ENCODE measurements at places on chromosomes 12 and 14. TPM values are rescaled to one million over a fixed set of nuclear protein-coding genes. Genes with fewer than 3 reads are reported as not detected.
A peak's percentile ranks its signal among the peaks of the same experiment; 100 is the strongest.

DNA sequence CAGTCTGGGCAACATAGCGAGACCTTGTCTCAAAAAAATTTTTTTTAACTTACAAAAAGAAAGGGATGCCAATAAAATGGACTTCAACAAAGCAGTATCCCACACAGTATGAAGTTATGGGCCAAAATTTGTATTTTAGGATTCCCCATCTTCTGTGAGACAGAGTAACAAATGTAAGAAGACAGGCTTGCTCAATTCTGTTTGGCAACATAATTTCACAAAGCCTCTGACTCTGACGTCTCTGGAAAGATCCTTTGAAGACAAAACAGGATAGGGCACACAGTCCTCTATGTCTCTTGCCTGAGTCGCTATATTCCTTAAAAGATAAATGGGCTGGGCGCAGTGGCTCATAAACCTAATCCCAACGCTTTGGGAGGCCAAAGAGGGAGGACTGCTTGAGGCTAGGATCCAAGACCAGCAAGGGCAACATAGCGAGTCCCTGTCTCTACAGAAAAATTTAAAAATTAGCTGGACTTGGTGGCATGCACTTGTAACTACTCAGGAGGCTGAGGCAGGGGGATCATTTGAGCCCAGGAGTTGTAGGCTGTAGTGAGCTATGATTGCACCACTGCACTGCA is 1.1 kb upstream of the HOMEZ start:
- H3K27ac ChIP-seq = peak overlapping the region; percentile 7
- H3K36me3 ChIP-seq = no peaks in the 10 kb centered on the region
- H3K4me1 ChIP-seq = peaks cover 22% of the 10 kb centered on the region
- H3K4me3 ChIP-seq = peak overlapping the region; percentile 94
- no peaks in the 10 kb centered on the region for H3K27me3 ChIP-seq

DNA sequence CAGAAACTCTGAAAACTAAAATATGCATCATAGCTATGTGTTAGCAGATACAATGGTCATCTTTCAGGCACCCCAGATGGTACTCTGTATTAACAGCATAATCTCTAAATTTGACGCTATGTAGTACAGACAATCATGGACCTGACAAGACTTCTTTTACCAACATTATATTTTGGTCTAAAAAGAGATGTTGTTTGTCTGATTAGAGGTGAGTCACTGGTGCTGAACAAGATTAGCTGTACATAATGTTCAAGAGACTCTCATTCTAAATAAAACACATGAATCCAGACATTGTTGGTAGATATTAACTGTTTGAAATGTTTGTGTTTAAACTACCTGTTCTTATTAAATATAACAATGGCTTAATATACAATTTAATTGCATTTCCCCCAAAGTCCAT is 146.4 kb upstream of the LMNTD1 start:
- no peaks in the 10 kb centered on the region for H3K36me3 ChIP-seq
- H3K4me1 ChIP-seq = no peaks in the 10 kb centered on the region
- no peak overlapping the region for H3K27ac ChIP-seq
- H3K27me3 ChIP-seq = no peaks in the 10 kb centered on the region

DNA sequence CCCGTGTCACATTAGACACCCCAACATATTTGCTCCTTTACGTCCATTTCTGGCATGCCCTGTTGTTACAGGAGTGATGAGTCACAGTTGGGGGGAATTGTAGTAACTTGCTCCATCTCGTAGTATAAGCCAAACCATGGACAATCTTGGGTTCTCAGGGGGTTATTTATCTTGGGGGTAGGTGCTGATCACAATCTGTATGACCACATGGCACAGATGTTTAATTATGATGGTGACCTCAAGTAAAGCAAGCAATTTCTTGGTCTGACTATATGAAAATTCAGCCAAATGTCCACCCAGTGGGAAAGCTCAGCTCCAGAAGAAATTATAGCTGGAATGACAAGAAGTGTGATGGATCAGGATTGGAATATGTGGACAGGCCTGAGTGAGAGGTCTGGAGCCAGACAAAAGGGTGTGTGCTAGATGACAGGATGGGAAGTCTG is 32.1 kb upstream of the STON2 start:
- peaks cover 91% of the 10 kb centered on the region for H3K27me3 ChIP-seq
- H3K4me1 ChIP-seq = peaks cover 10% of the 10 kb centered on the region
- no peaks in the 10 kb centered on the region for H3K36me3 ChIP-seq
- H3K27ac ChIP-seq = no peak overlapping the region

GRCh38 chr12:57342207-57342691 is 88.6 kb downstream of the R3HDM2 start:
- no peaks in the 10 kb centered on the region for H3K36me3 ChIP-seq
- DNase-seq = peak; percentile 49
- H3K27ac ChIP-seq = no peak overlapping the region
- H3K27me3 ChIP-seq = no peaks in the 10 kb centered on the region
- no peak overlapping the region for H3K4me3 ChIP-seq

DNA sequence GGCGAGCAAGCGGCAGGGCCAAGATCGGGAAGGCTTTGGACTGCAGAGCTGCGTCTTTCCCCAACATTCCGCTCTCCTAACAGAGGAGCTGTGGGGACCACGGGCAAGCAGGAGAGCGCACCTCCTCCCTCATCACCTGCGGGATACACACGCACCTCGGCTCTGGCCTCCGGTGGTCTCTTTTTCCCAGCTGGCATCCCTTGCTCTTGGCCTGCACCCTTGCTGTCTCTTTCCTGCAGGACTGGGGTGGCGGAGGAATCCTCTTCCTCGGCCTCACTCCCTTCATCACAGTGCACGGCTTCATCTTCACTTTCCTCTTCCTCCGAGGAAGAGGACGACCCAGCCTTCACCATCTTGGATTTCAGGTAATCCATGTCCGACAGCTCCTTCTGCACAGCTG is 8.5 kb downstream of the RBM19 start:
- no peak overlapping the region for H3K27ac ChIP-seq
- no peak for DNase-seq
- H3K4me3 ChIP-seq = no peak overlapping the region
- H3K27me3 ChIP-seq = no peaks in the 10 kb centered on the region

DNA sequence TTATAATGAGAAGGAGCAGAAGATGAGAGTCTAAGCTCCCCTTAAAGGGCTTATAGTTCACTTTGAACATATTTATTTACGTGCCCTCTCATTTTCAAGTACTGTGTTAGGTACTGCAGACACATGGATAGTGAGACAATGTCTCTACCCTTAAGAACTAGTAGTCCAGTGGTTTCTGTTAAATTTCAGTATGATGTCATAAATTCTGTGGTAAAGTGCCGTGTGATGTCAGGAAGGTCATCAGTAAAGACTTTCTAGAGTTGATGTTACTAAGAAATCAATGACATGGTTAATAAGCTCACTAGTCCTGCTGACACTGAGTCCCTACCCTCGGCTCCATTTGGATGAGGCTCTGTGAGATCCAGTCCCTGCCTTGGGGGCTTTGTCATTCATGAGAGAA is 475.6 kb downstream of the ZFP36L1 start:
- no peak for DNase-seq
- no peaks in the 10 kb centered on the region for H3K36me3 ChIP-seq
- H3K4me3 ChIP-seq = no peak overlapping the region
- H3K27me3 ChIP-seq = no peaks in the 10 kb centered on the region
- no peak overlapping the region for H3K27ac ChIP-seq

DNA sequence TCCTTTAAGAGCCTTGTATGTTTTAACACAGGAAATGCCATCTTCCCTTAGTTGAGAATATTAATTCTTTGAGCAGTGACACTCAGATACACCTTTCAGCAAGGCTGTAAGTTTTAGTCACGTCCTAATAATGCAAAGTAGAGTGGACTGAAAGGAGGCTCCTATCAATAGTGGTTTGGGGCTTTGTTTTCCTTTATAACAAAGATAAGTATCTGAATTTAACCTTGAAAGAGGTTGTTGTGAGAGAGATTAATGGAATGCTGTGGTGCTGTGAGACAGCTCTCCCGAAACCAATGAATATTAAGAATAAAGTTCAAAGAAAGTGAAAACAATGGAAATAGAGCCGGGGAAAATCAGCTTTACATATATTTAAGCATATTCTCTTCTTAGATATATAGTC is 259.6 kb downstream of the ERC1 start:
- H3K4me1 ChIP-seq = no peaks in the 10 kb centered on the region
- H3K36me3 ChIP-seq = no peaks in the 10 kb centered on the region
- no peak overlapping the region for H3K4me3 ChIP-seq
- H3K27me3 ChIP-seq = no peaks in the 10 kb centered on the region

- no peak for DNase-seq
- H3K27me3 ChIP-seq = no peaks in the 10 kb centered on the region
- no peaks in the 10 kb centered on the region for H3K36me3 ChIP-seq
- no peak overlapping the region for H3K27ac ChIP-seq
- H3K4me1 ChIP-seq = no peaks in the 10 kb centered on the region
- no peak overlapping the region for H3K4me3 ChIP-seq
These were observed 123.7 kb downstream of the KIF21A start for GRCh38 chr12:39319180-39319579.

DNA sequence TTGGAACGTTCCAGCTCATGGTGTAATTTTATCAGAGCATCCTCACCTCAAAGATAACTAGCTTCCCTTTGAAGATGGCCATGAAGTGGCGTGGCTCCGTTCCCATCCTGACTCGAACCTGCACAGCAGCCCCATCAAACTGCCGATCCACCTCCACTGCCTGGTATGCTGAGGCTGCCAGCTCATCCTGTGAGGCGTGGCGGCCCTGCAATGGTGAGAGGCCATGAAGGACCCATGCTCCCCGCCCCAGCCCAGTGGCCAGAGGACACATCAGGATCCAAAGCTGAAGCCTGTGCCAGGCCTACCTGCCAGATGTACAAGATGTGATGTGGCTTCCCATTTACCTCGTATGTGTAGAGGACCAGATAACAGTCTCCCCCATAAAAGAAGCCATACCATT is 11.2 kb downstream of the AVIL start:
- H3K4me3 ChIP-seq = no peak overlapping the region
- no peak for DNase-seq
- no peaks in the 10 kb centered on the region for H3K27me3 ChIP-seq

DNA sequence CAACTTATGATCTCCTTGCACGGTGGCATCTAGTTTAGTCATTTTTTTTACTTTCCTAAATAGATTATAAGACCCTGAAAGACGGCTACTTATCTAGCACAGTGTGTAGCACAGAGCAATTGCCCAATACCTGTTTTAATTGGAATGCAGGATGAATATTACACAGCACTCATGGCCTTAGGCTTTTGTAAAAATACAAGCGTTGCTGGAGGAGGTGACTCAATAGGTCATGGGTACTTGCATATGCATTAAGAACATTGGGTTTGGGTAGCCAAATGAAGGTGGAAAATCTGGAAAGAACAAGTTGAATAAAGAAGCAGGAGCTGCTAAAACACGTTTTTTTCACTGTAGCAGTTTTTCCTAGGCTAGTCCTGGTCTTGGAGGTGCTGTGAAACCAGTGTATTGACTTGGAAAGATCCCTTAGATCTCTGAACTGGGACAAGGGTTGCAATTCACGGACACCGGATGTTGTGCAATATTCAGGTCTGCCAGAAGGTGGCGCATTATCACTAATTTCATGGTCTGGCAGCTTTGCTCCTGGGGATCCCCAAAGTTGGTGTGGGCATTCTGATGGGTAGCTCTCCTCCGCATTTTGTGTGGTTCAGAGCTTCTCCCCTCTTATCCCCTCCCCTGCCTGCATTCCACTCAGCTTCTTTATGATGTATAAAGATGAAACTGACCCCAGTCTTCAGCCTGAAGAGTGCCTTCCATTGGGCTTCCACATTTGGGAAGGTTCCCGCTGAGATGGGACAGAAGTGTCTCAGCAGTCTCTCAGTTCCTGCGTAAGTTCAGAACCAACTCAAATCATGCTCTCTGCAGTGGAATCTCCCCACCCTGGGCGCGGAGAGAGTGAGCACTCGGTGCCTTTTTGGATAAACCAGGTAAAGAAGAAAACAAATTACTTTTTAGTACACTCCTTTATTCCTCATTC is 278.3 kb downstream of the NRXN3 start:
- no peak overlapping the region for H3K4me3 ChIP-seq
- no peaks in the 10 kb centered on the region for H3K4me1 ChIP-seq
- H3K27ac ChIP-seq = no peak overlapping the region
- peaks cover 8% of the 10 kb centered on the region for H3K27me3 ChIP-seq
- no peak for DNase-seq

- no peak overlapping the region for H3K4me3 ChIP-seq
- H3K36me3 ChIP-seq = no peaks in the 10 kb centered on the region
- no peak for DNase-seq
- H3K27me3 ChIP-seq = no peaks in the 10 kb centered on the region
- peaks cover 5% of the 10 kb centered on the region for H3K4me1 ChIP-seq
These were observed 170.6 kb downstream of the CRADD start for GRCh38 chr12:93847517-93848474.

- H3K27me3 ChIP-seq = no peaks in the 10 kb centered on the region
- no peaks in the 10 kb centered on the region for H3K4me1 ChIP-seq
- H3K4me3 ChIP-seq = no peak overlapping the region
- no peak for DNase-seq
- peaks cover 5% of the 10 kb centered on the region for H3K36me3 ChIP-seq
- H3K27ac ChIP-seq = no peak overlapping the region
These were observed 77.0 kb downstream of the RBM19 start for GRCh38 chr12:113889076-113889475.

- H3K36me3 ChIP-seq = no peaks in the 10 kb centered on the region
- H3K27ac ChIP-seq = no peak overlapping the region
- no peak overlapping the region for H3K4me3 ChIP-seq
- no peaks in the 10 kb centered on the region for H3K27me3 ChIP-seq
- peaks cover 2% of the 10 kb centered on the region for H3K4me1 ChIP-seq
These were observed 31.6 kb downstream of the FAM222A start for GRCh38 chr12:109744986-109745942.

DNA sequence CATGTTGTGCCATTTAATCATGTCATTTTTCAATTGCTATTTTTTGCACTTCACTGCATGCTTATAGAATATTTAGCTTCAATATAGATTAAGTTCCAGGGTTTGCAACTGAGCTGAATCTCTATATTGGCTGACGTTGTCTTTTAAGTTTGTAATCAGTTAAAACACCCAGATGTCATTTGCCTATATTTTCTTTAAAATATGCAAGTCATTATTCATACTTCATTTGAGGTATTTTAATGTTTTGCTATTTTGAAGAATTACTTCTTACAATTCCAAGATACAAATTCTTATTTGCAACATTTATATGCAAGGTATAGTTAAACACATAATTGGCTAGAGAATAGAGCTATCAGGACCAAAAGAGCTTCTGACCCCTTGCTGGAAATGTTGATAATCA is 175.0 kb upstream of the NPAS3 start:
- no peaks in the 10 kb centered on the region for H3K27me3 ChIP-seq
- H3K27ac ChIP-seq = no peak overlapping the region
- H3K4me3 ChIP-seq = no peak overlapping the region
- DNase-seq = no peak
- H3K4me1 ChIP-seq = peaks cover 14% of the 10 kb centered on the region

DNA sequence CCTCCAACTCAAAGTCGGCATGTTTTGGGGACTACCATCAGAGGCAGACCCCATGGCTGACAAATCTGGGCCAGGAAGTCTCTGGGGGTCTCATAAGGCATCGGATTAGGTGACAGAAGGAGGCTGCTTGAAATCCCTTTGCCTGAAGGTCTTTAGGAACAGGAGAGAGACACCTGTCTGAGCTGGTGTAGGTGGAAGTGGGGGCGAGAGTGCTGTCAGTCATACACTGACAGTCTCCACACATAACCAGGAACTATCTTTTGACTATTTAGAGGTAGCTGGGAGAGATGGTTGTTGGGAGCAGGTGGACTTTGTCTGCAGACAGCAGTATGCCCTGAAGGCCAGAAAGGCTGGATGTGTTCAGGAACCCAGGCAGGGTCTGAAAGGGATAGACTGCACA is 98.7 kb downstream of the PRMT8 start:
- no peaks in the 10 kb centered on the region for H3K4me1 ChIP-seq
- H3K27ac ChIP-seq = no peak overlapping the region
- no peak overlapping the region for H3K4me3 ChIP-seq

Gene KIF26A
- 6.5 TPM for total RNA-seq

Gene CNIH1
- total RNA-seq = 87.6 TPM

Gene CMTM5
- total RNA-seq = 0.49 TPM

Gene HELB
- 2.0 TPM for total RNA-seq

Gene MAP3K9
- total RNA-seq = 1.5 TPM
